ENCODE measurements at places on chromosomes 2 and 18. TPM values are rescaled to one million over a fixed set of nuclear protein-coding genes. Genes with fewer than 3 reads are reported as not detected.

DNA sequence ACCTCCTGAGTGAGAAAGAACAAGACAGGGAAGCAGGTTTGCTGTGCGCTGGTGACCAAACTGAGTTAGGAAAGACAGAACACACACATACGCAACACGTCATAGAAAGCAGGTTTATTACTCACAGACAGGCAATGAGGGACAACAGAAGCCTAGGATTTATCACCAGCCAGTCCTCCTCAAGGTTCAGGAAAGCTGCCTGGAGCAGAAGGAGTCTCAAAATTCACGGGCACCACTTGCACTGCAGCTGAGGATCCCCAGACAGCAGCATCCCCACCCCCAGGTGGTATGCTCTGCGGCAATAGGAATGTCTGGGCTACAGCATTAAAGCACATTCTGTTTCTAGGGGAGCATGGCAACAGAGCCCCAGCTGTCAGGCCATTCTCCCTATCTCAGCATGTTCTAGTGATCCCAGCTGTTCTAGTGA is 284.4 kb upstream of the RGPD4 start:
- H3K27me3 ChIP-seq, result peaks cover 4% of the 10 kb centered on the region
- no peak overlapping the region for H3K27ac ChIP-seq

- no peak overlapping the region for H3K4me3 ChIP-seq
- H3K27me3 ChIP-seq, result no peaks in the 10 kb centered on the region
- H3K36me3 ChIP-seq, result peaks cover 6% of the 10 kb centered on the region
- H3K27ac ChIP-seq, result no peak overlapping the region
- no peaks in the 10 kb centered on the region for H3K4me1 ChIP-seq
- no peak for DNase-seq
Measured at GRCh38 chr2:62406573-62407043, 99.4 kb downstream of the TMEM17 start.

The INHBB gene
- not detected for total RNA-seq

GRCh38 chr18:56532176-56532840 is 106.1 kb downstream of the TXNL1 start:
- no peak overlapping the region for H3K4me3 ChIP-seq
- H3K27me3 ChIP-seq, result no peaks in the 10 kb centered on the region
- H3K27ac ChIP-seq, result no peak overlapping the region
- no peak for DNase-seq

- no peaks in the 10 kb centered on the region for H3K4me1 ChIP-seq
- DNase-seq, result no peak
- H3K27ac ChIP-seq, result no peak overlapping the region
- no peaks in the 10 kb centered on the region for H3K27me3 ChIP-seq
Measured at GRCh38 chr18:26424428-26425147, 123.8 kb downstream of the KCTD1 start.

DNA sequence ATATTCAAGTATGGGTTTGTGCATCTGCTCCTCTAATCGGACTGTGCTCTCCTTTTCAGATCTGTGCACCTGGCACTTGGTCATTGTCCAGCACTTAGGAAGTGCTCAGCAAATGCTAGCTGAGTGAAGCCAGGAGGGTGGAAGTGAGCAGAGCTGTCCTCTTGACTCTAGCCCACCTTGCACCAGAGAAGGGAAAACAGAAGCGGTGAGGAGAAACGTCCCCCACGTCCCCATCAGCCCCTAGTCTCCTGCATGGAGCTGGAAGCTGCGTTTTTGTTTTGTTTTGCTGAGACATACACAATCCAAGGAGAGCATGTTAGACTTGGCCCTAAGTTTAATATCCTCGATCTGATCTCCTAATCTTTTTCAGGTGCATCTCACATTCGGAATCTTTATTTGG is 73.6 kb downstream of the EN1 start:
- no peak overlapping the region for H3K4me3 ChIP-seq
- no peaks in the 10 kb centered on the region for H3K36me3 ChIP-seq
- no peak for DNase-seq

GRCh38 chr2:55871637-55872036 is 51.9 kb downstream of the EFEMP1 start:
- H3K36me3 ChIP-seq, result no peaks in the 10 kb centered on the region
- no peak for DNase-seq
- H3K4me3 ChIP-seq, result no peak overlapping the region
- H3K4me1 ChIP-seq, result no peaks in the 10 kb centered on the region
- no peak overlapping the region for H3K27ac ChIP-seq
- H3K27me3 ChIP-seq, result peaks cover 16% of the 10 kb centered on the region

The RGPD3 gene
- total RNA-seq, result not detected

DNA sequence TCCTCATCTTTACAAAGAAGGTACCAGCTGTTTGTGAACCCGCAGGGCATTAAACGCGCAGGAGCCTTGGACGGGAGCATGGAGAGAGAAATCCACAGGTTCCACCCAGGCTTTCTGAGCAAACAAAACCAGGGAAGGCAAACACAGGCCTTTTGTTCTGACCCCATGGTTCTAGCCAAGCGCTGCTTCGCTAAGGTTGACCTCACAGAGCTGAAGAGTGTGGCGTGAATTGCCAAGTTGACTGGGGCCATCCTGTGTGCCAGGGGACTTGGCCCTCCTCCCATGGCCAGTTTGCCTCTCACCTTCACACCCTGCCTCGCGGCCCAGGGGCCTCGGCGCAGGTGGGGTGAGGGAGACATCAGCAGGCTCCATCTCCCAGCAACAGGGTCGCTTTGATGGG is 74.1 kb downstream of the VAPA start:
- H3K27ac ChIP-seq, result no peak overlapping the region
- H3K27me3 ChIP-seq, result peaks cover 9% of the 10 kb centered on the region
- peaks cover 3% of the 10 kb centered on the region for H3K4me1 ChIP-seq
- no peak overlapping the region for H3K4me3 ChIP-seq

- no peak for DNase-seq
- no peak overlapping the region for H3K4me3 ChIP-seq
- H3K4me1 ChIP-seq, result no peaks in the 10 kb centered on the region
- no peaks in the 10 kb centered on the region for H3K36me3 ChIP-seq
- H3K27ac ChIP-seq, result no peak overlapping the region
Measured at GRCh38 chr2:188576651-188577050, 285.0 kb downstream of the GULP1 start.

GRCh38 chr2:205776139-205776538 is 93.8 kb downstream of the NRP2 start:
- H3K36me3 ChIP-seq, result no peaks in the 10 kb centered on the region
- H3K4me1 ChIP-seq, result peaks cover 7% of the 10 kb centered on the region
- DNase-seq, result no peak
- peaks cover 17% of the 10 kb centered on the region for H3K27me3 ChIP-seq

DNA sequence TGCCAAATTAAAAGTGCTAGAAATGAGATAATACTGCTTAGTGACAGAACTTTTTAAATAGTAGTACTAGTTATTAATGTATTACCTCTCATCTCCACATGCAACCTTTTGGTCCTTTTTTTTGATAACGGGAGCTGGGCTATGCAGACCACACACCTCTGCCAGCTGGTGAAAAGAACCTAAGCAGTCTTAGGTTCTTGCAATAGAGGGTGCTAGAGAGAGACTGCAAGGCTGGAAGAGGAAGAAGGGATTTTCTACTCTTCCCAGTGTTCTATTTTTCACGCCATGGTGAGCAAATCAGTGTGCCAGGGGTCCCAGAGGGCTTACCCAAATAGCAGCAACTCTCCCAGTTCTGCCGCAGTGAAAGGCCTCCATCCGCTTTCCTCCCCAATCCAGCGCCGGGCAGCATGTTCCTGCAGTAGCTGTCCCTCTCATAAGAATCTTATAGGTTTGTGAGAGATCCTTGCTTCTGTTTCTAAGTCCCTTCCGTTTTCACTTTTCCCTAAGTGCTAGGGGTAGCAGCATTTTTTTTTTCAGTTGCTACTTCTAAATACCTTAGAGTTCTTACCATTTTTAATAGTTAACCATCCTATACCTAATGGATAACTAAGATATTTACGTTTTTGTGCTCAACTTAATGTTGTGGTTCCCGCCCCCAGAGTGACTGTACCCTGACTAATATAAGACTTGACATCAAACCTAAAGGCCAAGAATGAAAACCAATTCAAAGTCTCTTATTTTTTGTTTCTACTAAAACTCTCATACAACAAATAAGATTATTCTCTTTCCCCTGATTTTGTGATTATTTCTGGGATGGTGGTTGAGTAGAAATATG is 69.4 kb upstream of the UBE2E3 start:
- no peaks in the 10 kb centered on the region for H3K4me1 ChIP-seq
- DNase-seq, result no peak
- no peaks in the 10 kb centered on the region for H3K36me3 ChIP-seq
- H3K4me3 ChIP-seq, result no peak overlapping the region

DNA sequence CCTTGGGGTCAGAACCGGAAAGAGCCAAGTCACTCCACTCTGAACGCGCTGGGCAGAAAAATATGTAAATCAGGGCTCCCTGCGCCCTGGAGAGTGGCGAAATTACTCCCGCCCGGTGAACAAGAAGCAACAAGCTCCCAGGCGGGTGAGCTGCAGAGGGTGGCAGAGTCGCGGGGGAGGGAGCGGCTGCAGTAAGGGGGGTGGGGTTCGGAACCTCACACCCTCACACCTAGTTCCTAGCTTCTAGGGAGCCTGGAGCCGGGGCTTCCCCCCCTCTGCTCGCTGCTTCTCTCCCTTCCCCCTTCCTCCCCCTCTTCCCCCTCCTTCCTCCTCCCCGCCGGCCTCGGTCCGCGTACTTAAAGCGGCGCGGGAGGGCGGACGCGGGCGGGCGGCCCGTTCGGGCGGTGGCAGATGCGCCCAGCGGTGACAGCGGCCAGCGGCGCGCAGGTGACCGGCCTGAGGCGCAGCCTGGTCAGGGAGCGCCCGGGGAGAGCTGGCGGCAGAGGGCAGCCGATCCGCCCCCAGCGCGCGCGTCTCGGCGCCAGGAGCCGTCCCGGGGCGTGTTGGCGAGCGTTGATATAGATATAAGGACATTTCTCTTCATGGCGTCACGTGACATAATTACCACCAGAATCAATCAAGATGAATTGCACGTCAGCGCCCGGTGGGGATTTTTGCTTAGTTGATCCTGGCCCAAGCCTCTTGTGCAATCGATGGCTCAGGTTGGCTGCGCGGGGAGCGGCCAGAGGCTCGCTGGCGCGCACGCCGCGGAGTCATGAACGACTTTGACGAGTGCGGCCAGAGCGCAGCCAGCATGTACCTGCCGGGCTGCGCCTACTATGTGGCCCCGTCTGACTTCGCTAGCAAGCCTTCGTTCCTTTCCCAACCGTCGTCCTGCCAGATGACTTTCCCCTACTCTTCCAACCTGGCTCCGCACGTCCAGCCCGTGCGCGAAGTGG is at the start of gene HOXD11:
TSS of gene HOXD11 (plus strand) at position 700 of the 959 bp plus-strand sequence. CDS start at position 776, 76 bp downstream.
- H3K27ac ChIP-seq, result no peak within 1 kb of the TSS
- peaks cover 68% of the 10 kb centered on the region for H3K27me3 ChIP-seq
- H3K4me1 ChIP-seq, result peaks cover 26% of the 10 kb centered on the region

DNA sequence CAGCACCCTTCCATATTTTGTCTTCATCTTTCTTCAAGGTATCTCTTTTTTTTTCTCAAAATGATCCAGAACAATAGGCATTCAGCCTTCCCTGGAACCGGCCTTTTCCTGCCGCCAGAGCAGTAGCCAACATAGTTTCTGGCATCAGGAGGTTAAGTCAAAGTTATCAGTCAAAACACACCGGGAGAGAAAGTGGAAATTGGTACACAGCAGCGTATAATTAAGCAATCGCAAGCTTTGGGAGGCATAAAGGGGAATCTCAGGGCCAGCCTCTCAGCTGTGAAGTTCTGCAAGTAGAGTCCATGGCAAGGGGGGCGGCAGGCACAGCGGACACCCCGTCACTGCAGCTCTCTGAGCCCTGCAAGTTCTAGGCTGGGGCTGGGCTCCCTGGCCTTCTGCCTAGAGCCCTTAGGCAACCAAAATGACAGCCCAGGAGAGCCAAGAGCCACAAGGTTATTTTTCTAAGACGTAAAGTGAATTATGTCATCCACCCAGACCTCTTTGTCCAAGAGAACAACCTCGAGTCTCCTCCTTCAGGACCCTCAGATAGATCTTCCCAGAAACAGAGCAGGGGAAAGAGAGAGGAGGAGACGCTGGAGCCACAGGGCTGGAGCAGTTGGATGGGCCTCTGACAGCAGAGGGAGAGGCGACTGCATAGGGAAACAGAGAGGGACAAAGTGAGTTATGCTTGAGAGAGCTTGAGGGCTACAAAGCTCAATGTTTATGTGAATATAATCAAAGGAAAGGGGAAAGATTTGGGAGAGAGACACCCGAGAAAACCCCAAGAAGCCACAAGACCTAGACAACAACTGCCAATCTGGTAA is 114.7 kb downstream of the BCL2L11 start:
- H3K27ac ChIP-seq, result no peak overlapping the region
- DNase-seq, result no peak
- no peaks in the 10 kb centered on the region for H3K4me1 ChIP-seq
- no peaks in the 10 kb centered on the region for H3K36me3 ChIP-seq

The DLX1 gene
- not detected for total RNA-seq

The IL37 gene
- total RNA-seq, result not detected

- DNase-seq, result no peak
- no peak overlapping the region for H3K4me3 ChIP-seq
- H3K4me1 ChIP-seq, result no peaks in the 10 kb centered on the region
- no peaks in the 10 kb centered on the region for H3K36me3 ChIP-seq
Measured at GRCh38 chr2:169066897-169067296, 2.5 kb upstream of the DHRS9 start.

DNA sequence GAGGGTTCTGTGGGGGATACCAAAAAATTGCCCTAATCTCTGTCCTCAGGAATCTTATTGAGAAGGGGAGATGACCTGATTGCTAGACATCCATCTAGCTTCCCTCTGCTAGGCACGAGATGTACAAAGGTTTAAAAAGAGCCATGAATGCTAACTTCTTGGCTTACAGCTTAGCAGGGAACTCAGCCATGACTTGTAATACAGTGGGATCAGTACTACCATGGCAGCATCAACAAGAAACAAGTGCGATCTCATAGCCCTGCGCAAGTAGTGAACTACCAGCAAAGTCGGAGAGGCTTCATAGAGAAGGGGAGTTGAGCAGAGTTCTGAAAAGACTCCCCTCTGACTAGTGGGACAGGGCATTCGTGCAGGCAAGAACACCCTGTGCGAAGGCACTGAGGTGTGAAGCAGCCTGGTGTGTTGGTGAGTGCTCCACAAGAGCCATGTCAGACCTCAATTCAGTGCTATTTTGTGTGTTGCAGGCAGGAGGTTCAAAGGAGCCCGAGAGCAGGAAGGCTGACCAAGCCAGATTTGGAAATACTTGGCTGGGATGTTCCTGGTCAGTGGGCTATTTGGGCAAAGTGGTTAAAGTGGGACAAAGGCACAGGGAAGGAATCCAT is 130.0 kb downstream of the FMNL2 start:
- H3K4me3 ChIP-seq, result no peak overlapping the region
- peaks cover 11% of the 10 kb centered on the region for H3K27me3 ChIP-seq
- no peaks in the 10 kb centered on the region for H3K36me3 ChIP-seq
- H3K4me1 ChIP-seq, result peaks cover 3% of the 10 kb centered on the region

GRCh38 chr2:167480986-167481309 is 592.7 kb downstream of the XIRP2 start:
- no peaks in the 10 kb centered on the region for H3K36me3 ChIP-seq
- H3K27me3 ChIP-seq, result no peaks in the 10 kb centered on the region
- no peak overlapping the region for H3K27ac ChIP-seq
- no peaks in the 10 kb centered on the region for H3K4me1 ChIP-seq
- no peak overlapping the region for H3K4me3 ChIP-seq

GRCh38 chr2:102789349-102790090 is 27.7 kb downstream of the TMEM182 start:
- H3K27me3 ChIP-seq, result no peaks in the 10 kb centered on the region
- no peak overlapping the region for H3K27ac ChIP-seq
- no peak for DNase-seq

The TUBA4B gene
- not detected for total RNA-seq

Measured in naive thymus-derived CD8-positive, alpha-beta T cell (primary cell).